Activated T-cell treated with anti-CD3 and anti-CD28 coated beads, Interleukin-2, amount 50 U/mL, for 24 hours (primary cell): ENCODE measurements at places on chromosomes 11 and 22.

- peaks cover 52% of the 10 kb centered on the region for H3K4me1 ChIP-seq
- peak; percentile 58 for DNase-seq
- no peak within 1 kb of the TSS for H3K27ac ChIP-seq
Observed at GRCh38 chr22:18110194-18110953, at the start of gene TUBA8. TSS of gene TUBA8 (plus strand) at chr22:18110809. CDS start at chr22:18110866, 57 bp downstream.

DNA sequence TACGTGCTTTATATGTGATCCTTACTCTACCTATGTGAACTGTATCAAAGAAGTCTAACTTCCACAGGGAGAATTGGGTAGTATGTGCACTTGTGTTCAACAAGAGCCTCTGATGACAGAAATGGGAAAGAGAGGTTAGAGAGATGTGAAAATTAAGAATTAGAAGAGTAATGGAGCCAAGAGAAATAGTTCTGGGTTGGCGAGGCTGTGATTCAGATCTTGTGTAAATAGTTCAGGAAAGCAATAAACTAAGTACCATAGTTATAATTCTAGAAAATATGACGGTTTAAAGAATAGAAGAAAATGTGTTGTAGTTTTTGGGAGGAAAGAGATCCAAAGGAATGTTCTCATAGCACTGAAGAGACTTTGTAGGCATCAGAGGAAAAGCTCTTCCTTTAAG, 112.4 kb downstream of the ARHGAP42 start:
- no peak overlapping the region for H3K4me3 ChIP-seq
- no peaks in the 10 kb centered on the region for H3K27me3 ChIP-seq
- H3K36me3 ChIP-seq: no peaks in the 10 kb centered on the region
- no peaks in the 10 kb centered on the region for H3K4me1 ChIP-seq

- no peak for DNase-seq
- no peak overlapping the region for H3K4me3 ChIP-seq
- no peaks in the 10 kb centered on the region for H3K27me3 ChIP-seq
- peaks cover 19% of the 10 kb centered on the region for H3K4me1 ChIP-seq
Observed at GRCh38 chr11:126334659-126335462, 20.6 kb upstream of the ST3GAL4 start.

DNA sequence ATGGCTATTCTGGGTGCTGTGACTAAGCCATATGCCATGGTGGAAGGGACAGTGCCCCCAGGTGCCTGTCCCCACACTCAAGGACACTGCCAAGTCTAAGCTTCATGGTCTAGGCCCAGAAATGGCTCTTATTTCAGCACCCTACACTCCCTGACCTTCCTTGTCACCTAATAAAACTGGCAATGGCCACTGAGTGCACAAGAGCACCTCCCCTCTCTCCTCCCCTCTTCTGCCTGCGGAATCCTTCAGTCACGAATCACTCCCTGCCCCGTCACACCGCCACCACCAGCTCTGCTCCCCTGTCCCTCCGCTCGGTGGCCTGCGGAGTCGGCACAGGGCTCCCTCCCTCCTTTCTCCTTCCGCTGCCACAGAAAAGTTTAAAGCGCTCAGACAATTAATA, 19.0 kb upstream of the LMO1 start:
- no peak overlapping the region for H3K27ac ChIP-seq
- H3K4me3 ChIP-seq: no peak overlapping the region
- no peaks in the 10 kb centered on the region for H3K4me1 ChIP-seq
- no peaks in the 10 kb centered on the region for H3K36me3 ChIP-seq
- DNase-seq: peak; percentile 6
- peaks cover 12% of the 10 kb centered on the region for H3K27me3 ChIP-seq

DNA sequence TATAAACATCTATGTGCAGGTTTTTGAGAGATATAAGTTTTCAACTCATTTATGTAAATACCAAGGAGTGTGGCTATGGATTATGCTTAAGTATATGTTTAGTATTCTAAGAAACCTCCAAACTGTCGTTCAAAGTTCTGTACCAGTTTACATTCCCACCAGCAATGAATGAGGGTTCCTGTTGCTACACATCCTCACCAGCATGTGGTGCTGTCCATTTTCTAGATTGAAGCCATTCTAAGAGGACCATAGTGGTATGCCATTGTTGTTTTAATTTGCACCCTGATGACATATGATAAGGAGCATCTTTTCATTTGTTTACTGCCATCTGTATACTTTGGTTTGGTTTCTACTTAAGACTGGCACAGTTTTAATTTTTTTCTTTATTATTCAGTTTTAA, 2097.9 kb downstream of the LRRC4C start:
- no peaks in the 10 kb centered on the region for H3K36me3 ChIP-seq
- peaks cover 10% of the 10 kb centered on the region for H3K4me1 ChIP-seq
- no peak overlapping the region for H3K27ac ChIP-seq
- H3K4me3 ChIP-seq: no peak overlapping the region
- no peak for DNase-seq

- no peak for DNase-seq
- H3K4me3 ChIP-seq: no peak overlapping the region
- no peaks in the 10 kb centered on the region for H3K27me3 ChIP-seq
- no peaks in the 10 kb centered on the region for H3K36me3 ChIP-seq
- H3K27ac ChIP-seq: no peak overlapping the region
Observed at GRCh38 chr11:127074151-127074761, 73.7 kb upstream of the KIRREL3 start.

GRCh38 chr22:30279046-30279788, 10.1 kb downstream of the CASTOR1 start:
- peaks cover 44% of the 10 kb centered on the region for H3K4me1 ChIP-seq
- no peaks in the 10 kb centered on the region for H3K27me3 ChIP-seq
- H3K36me3 ChIP-seq: no peaks in the 10 kb centered on the region
- no peak overlapping the region for H3K27ac ChIP-seq
- no peak for DNase-seq
- no peak overlapping the region for H3K4me3 ChIP-seq

DNA sequence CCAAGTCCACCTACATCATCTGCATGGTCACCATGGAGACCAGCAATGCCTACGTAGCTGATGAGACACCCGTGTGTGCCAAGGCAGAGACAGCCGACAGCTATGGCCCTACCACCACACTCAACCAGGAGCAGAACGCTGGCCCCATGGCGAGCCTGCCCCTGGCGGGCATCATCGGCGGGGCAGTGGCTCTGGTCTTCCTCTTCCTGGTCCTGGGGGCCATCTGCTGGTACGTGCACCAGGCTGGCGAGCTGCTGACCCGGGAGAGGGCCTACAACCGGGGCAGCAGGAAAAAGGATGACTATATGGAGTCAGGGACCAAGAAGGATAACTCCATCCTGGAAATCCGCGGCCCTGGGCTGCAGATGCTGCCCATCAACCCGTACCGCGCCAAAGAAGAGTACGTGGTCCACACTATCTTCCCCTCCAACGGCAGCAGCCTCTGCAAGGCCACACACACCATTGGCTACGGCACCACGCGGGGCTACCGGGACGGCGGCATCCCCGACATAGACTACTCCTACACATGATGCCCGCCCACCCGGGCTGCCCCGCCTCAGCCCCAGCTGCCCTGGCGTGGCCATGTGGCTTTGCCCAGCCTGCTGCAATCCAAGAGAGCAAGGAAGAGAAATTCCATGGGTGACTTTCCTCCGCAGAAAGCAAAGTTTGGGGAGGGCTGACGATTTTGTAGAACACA, 48.0 kb downstream of the MACROD1 start:
- no peak overlapping the region for H3K4me3 ChIP-seq
- H3K27me3 ChIP-seq: no peaks in the 10 kb centered on the region
- H3K36me3 ChIP-seq: peaks cover 3% of the 10 kb centered on the region

DNA sequence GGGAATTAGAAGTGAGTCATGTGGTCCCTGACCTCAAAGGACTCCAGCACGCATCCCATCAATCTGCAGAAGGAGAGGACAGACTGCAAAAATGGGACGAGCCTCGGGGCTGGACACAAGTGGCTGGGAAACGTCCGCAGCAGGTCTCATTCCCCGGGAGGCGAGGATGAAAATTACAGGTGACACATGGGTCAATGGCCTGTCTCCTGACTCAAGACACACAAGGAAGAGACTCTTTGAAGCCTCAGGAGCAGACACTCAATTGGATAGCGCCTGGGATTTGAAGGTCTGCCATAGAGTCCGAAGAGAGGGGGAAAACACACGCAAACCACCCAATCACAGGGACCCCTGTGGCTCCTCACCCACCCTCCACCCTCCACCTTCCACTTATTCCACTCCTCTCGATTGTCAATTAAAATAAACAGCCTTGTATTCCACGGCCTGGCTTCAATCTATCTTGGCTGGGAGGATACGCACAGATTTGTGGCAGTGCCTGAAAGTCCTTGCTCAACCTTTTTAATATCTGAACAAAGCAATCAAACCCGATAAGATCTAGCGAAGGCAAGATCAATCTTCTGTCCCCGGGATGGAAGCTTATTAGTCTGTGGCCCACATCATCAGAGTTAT, 101.8 kb upstream of the CADM1 start:
- no peaks in the 10 kb centered on the region for H3K27me3 ChIP-seq
- no peak overlapping the region for H3K4me3 ChIP-seq
- H3K36me3 ChIP-seq: no peaks in the 10 kb centered on the region
- H3K4me1 ChIP-seq: no peaks in the 10 kb centered on the region
- DNase-seq: no peak

DNA sequence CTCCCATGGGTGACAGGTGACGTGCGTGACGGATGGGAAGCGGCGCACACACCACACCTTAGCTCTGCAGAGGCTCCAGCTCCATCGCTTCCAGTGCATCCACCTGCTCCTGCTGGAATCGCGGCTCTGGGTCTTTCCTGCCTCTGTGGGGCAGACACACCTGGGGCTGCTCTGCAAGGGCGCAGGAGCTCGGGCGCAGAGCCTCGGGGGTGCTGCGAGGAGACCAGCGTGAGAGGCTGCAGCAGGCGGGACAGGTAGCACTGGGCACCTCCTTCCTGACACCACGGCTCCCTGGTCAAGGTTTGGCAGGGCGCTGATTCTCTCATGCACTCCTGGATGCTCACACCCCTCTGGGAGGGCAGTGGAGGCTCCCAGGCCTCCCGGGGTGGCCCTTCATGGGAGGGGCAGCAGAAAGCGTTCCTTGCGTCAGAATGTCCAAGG, 1494.3 kb downstream of the BRD1 start:
- H3K27ac ChIP-seq: no peak overlapping the region
- no peaks in the 10 kb centered on the region for H3K36me3 ChIP-seq
- no peaks in the 10 kb centered on the region for H3K4me1 ChIP-seq
- DNase-seq: no peak

- peaks cover 8% of the 10 kb centered on the region for H3K4me1 ChIP-seq
- no peak overlapping the region for H3K4me3 ChIP-seq
- H3K36me3 ChIP-seq: no peaks in the 10 kb centered on the region
- DNase-seq: no peak
Observed at GRCh38 chr11:73425108-73425507, 48.9 kb downstream of the RELT start.

- H3K4me1 ChIP-seq: peaks cover 12% of the 10 kb centered on the region
- peak overlapping the region; percentile 81 for H3K4me3 ChIP-seq
- peak; percentile 90 for DNase-seq
- no peaks in the 10 kb centered on the region for H3K36me3 ChIP-seq
- no peak overlapping the region for H3K27ac ChIP-seq
Observed at GRCh38 chr11:65315204-65315865, 669 bp downstream of the CDC42EP2 start.

- no peak for DNase-seq
- H3K27me3 ChIP-seq: peaks cover 6% of the 10 kb centered on the region
- no peak overlapping the region for H3K27ac ChIP-seq
- H3K36me3 ChIP-seq: no peaks in the 10 kb centered on the region
- H3K4me1 ChIP-seq: peaks cover 2% of the 10 kb centered on the region
Observed at GRCh38 chr11:74322667-74323066, 11.2 kb upstream of the P4HA3 start.
